Stimulated activated CD8-positive, alpha-beta memory T cell treated with anti-CD3 and anti-CD28 coated beads, Interleukin-15, amount 100 ng/mL, for 24 hours (primary cell): ENCODE measurements at places on chromosomes 11 and 22.

DNA sequence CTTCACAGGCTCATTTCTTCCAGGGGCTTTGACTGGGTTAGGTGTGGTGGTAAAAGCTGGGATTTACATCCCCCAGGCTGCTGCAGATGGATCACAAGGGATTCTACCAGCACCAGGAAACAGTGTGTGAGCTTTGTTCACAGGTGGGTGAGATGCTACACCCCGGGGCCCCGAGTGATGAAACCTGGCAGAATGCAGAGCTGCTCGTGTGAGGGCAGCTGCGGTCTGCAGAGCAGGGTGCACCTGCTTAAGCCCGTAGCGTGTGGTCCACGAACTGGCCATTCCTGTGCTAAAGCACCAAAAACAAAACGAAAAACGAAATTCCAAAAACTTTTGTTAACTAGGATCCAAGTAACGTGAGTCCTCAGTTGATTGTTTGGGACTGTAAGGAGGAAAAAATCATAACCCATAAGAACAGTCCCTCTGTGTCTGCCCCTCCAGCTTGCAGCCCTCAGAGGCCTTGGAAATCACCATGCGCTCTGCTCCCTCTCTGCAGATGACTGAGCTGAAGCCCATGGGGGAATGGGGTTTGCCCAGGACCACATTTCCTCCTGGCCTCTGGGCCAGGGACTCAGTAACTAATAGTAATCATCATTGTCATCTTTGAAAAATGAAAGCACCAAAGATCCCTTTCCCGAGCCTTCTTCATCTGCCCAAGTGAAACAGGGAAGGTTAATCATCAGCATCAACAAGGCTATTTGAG lies 24.6 kb downstream of the ELF5 start:
- DNase-seq: no peak

- no peak for DNase-seq
Measured at GRCh38 chr11:704781-705645, 1.0 kb upstream of the EPS8L2 start.

GRCh38 chr11:92306966-92307510 lies 82.4 kb downstream of the FAT3 start:
- DNase-seq: no peak

GRCh38 chr11:63931876-63932275 lies 6.9 kb upstream of the NAA40 start:
- no peak for DNase-seq

- no peak for DNase-seq
Measured at GRCh38 chr11:121129362-121130340, 28.6 kb downstream of the TECTA start.

GRCh38 chr22:23632178-23632577 lies at the start of gene DRICH1:
Gene DRICH1, minus strand, starts transcription at chr22:23632321. Its CDS starts 298 bp downstream, at chr22:23632023.
- no peak for DNase-seq

GRCh38 chr22:35150183-35151107 lies 84.5 kb downstream of the ISX start:
- peak; percentile 38 for DNase-seq

DNA sequence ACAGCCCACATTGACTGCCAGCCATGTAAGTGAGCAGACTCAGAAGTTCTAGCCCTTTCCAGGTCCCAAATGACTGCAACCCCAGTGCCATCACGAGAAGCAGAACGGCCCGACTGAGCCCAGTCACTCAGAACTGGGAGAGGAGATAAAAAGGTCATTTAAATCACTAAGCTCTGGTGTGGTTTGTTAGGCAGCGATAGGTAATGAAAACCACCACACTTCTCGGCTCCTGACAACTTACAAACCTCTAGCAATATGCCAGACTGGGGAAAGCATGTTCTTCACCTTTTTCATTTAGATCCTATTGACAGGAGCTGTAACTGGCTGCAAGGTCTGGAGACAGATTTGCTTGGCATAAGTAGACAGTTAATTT lies 6.7 kb downstream of the SLC15A3 start:
- no peak for DNase-seq

DNA sequence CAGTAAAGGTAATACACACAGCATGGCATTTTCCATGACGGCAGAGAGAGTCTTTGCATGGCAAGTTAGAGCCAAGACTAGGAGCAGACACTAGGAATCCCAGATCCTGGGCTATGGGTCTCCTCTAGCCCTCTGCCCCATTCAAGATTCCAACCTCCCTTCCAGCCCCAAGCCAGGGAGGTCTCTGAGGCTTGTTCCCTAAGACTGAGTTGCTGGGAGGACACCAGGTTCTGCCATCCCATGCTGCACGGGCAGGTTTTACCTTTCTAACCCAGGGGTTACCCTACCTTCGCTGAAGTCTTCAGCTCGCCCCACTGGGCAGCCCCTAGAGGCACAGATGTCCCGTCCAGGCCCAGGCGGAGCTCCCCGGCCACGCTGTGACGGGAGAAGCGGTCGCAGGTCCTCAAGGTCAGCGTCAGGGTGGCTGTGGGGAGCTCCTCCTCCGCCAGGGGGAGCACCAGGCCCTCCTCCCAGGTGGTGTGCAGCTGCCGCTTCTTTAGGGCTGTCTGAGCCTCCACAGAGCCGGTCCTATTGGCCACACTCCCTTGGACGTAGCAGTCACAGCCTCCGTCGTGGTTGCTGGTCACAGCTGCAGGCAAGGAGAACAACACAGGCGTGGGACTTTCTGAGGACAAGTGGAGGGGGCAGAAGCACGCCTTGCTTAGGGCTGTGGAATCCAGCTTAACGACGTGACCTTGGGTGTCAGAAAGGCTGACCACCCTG lies 33.8 kb downstream of the SYT13 start:
- DNase-seq: no peak

DNA sequence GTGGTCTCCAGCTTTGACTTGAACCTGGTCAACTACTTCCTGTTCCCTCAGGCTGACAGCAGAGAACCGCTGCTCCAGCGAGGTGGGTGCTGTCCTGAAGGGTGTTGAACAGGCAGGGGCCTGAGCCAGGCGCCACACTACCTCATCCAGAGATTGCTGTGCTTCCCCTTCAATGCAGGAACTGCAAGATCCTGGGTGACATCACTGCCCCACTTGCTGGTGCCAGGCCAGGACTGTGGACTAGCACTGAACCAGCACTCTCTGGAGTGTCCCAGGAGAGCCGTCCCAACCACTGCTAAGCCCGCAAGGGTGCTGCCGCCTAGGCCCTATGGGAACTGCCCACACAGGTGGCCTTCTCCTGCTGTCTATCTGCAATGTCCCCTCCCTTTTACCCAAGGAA lies 51.7 kb downstream of the GAB4 start:
- DNase-seq: no peak

GRCh38 chr11:83249972-83250593 lies 36.1 kb downstream of the CCDC90B start:
- DNase-seq: no peak

- DNase-seq: no peak
Measured at GRCh38 chr11:100805506-100806199, 118.6 kb downstream of the ARHGAP42 start.

GRCh38 chr11:72985645-72986044 lies 156.5 kb downstream of the FCHSD2 start:
- no peak for DNase-seq

GRCh38 chr11:41456269-41456668 lies 3.2 kb downstream of the LRRC4C start:
- DNase-seq: no peak

DNA sequence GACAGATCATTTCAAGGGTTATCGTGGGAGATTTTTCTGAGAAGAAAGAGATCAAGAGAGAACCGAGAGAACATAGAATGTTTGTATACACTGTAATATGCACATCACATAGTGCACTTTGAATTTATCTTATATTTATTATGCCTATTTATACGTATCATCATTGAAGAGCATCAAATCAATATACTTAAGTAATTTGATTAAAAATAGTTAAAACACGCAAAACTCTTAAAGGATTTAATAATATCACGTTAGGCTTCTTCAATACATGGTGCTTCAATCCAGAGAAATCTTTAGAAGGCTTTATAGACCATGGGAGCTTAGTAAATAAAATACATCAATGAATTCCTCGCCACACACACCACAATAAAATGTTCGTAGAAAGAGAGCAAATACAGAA lies 139.5 kb upstream of the C11orf58 start:
- DNase-seq: no peak

DNA sequence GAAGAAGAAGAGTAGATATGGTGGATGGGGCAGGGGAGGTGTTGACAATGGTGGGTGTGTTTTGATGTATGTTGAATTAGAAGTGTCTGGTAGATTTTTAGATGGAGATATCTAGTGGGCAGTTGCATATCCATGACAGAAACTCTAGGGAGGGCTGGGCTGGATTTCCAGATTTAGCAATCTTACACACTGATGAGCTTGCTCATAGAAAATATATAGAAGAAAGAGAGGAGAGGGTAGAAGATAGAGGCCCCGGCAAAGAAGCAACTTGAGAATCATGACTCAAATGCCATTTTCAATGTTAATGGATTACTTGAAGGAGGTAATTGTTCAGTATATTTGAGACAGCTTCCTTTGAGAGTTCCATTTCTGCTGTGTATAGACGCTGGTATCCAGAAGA lies 8.2 kb downstream of the REXO2 start:
- DNase-seq: no peak

DNA sequence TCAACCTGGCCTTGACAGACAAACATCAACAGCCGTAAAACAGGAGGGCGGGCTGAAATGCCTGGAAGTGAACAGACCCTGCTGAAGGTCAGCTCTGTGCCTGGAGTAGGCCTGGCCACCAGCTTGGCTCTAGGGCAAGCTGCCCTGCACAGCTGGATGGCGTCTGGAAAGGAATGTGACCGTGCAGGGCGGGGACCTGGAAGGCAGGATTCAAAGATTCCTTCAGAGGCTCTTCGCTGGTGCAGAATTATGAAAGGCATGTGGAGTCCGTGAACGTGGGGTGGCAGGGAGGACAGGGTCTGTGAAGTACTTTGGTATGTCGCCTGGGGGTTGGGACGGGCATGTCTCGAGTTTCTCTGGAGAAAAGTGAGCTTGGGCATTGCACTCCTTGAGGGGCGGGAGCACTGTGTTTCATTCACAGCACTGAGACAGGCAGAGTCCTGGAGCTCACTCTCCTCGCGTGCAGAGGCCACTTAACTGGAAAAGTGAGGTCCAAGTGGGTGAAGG lies 1.5 kb downstream of the EHD1 start:
- no peak for DNase-seq

- no peak for DNase-seq
Measured at GRCh38 chr22:37545703-37546436, 14.4 kb upstream of the CDC42EP1 start.

DNA sequence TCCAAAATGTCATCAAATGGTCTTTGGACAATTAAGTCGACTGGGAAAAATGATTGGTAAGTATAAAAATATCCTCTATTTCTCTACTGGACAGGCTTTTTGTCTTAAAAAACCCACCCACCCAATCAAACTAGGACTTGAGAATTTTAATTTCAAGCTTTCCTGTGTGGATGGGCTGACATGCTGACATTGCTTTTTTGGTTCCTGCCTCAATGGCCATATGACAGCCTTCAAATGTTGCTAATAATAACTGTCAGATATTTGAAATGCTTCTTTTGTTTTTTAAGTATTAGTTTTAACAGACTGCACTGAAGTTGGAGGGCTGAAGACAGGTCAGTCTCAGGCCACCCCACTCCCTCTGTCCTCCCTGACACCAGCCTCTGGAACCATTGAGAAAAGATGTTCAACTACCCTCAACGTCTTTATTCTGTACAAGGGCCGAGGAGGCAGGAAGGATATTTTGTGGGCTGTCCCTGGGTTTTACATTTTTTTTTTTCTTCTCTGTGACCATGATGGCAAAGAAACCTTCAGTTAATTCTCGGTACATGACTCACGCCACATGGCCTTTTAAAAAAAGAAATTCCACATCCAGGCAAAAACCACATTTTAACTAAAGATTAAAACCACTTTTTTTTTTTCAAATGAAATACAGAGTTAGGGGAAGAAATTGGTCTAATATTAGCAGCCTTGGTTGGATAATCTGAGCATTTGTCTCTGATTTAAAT lies 130.4 kb downstream of the SLC1A2 start:
- no peak for DNase-seq
